Ovary (tissue), 10 donors: ENCODE measurements at places on chromosomes 12 and 14.

- no peaks in the 10 kb centered on the region for H3K36me3 ChIP-seq
- DNase-seq, result no peak
- no peak overlapping the region for H3K4me3 ChIP-seq
- peaks cover 13% of the 10 kb centered on the region for H3K4me1 ChIP-seq
- no peaks in the 10 kb centered on the region for H3K27me3 ChIP-seq
- H3K27ac ChIP-seq, result no peak overlapping the region
These were observed 13.3 kb downstream of the DICER1 start for GRCh38 chr14:95143808-95144620.

GRCh38 chr12:121454921-121455320 lies 55.0 kb downstream of the RNF34 start:
- H3K27me3 ChIP-seq, result no peaks in the 10 kb centered on the region
- H3K4me3 ChIP-seq, result no peak overlapping the region
- DNase-seq, result no peak
- H3K36me3 ChIP-seq, result no peaks in the 10 kb centered on the region
- H3K4me1 ChIP-seq, result peaks cover 7% of the 10 kb centered on the region

DNA sequence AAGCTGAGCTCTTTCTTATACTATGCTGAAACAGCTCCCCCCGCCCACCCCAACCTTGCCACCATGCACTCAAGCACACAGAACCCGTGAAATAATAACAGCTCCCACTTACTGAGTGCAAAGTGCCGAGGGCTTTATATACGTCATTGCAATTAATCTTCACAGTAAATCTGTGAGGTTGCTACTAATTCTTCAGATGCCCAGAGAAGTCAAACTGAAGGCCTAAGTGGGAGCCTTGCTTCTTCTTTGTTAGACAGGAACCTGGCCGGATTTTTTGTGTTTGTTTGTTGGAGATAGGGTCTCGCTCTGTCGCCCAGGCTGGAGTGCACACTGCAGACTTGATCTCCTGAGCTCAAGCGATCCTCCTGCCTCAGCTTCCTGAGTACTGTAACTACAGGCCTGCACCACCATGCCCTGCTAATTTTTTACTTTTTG lies 34.0 kb downstream of the VCPKMT start:
- no peaks in the 10 kb centered on the region for H3K4me1 ChIP-seq
- DNase-seq, result no peak
- H3K4me3 ChIP-seq, result no peak overlapping the region
- H3K36me3 ChIP-seq, result no peaks in the 10 kb centered on the region

DNA sequence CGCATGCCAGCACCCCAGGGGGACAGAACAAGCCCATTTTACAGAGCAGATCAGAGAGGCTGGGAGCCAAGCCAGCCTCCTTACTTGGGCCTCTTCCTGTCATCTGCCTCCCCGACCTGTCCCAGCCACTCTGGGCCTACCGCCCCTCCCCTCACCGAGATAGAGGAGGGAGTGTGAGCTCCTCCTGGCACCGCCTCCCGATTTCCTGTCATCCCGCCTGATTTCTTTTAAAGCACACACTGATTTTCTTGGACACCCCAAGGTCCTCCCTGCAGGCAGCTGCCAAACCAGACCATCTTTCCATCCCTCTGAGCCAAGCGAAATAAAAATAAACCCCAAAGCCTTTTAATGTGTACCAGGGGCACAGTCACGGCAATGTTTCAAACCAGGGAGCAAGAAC lies 108.4 kb downstream of the RFLNA start:
- no peaks in the 10 kb centered on the region for H3K36me3 ChIP-seq
- no peak for DNase-seq
- peaks cover 13% of the 10 kb centered on the region for H3K4me1 ChIP-seq
- H3K27ac ChIP-seq, result peak overlapping the region; percentile 54
- no peaks in the 10 kb centered on the region for H3K27me3 ChIP-seq

DNA sequence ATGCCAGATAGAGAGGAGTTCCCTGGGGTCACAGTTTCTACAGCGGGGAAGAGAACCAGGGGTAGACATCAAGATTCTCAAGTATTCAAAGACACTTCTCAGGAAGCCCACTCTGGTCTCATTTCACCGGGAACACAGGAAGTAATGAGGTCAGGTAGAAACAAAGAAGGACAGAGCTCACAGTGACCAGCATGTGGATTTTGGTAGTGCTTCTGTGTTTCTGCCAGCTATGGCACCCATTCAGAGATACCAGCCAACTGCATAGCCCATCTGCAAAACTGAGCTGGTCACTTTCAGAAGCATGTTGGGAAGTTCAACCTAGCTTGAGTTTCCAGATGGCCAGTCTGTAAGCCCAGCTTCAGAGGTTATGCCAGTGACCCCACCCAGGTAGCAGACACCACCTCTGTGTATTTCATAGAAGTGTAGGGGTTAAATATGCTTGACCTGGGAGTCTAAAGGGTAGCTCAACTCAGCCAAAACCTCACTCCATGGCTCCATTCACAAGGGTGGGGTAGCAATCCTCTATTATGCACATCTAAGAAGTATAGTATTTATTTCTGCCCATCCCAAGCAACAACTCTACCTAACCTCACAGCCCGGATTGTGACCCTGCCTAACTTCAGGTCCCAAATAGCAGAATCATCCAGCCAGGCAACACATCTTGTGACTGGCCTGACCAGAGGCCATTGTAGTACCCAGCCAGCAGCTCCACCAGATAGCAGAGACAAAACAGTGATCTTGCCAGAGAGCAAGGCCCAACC lies 33.9 kb downstream of the A2M start:
- no peaks in the 10 kb centered on the region for H3K4me1 ChIP-seq
- no peak for DNase-seq
- no peak overlapping the region for H3K27ac ChIP-seq
- no peaks in the 10 kb centered on the region for H3K36me3 ChIP-seq
- H3K4me3 ChIP-seq, result no peak overlapping the region

- H3K4me1 ChIP-seq, result no peaks in the 10 kb centered on the region
- H3K4me3 ChIP-seq, result no peak overlapping the region
- no peak for DNase-seq
- H3K36me3 ChIP-seq, result no peaks in the 10 kb centered on the region
- no peak overlapping the region for H3K27ac ChIP-seq
These were observed 386.7 kb downstream of the LRIG3 start for GRCh38 chr12:58533652-58534051.

- H3K4me3 ChIP-seq, result no peak overlapping the region
- no peak overlapping the region for H3K27ac ChIP-seq
- H3K36me3 ChIP-seq, result no peaks in the 10 kb centered on the region
- no peaks in the 10 kb centered on the region for H3K27me3 ChIP-seq
These were observed 20.7 kb downstream of the C12orf42 start for GRCh38 chr12:103475073-103475472.

GRCh38 chr12:125989696-125990095 lies 924.5 kb downstream of the AACS start:
- H3K4me1 ChIP-seq, result no peaks in the 10 kb centered on the region
- H3K36me3 ChIP-seq, result no peaks in the 10 kb centered on the region
- no peak overlapping the region for H3K4me3 ChIP-seq
- no peaks in the 10 kb centered on the region for H3K27me3 ChIP-seq

- no peak for DNase-seq
- H3K27ac ChIP-seq, result no peak overlapping the region
- no peak overlapping the region for H3K4me3 ChIP-seq
- H3K27me3 ChIP-seq, result no peaks in the 10 kb centered on the region
These were observed 53.5 kb downstream of the ADGRD1 start for GRCh38 chr12:131007031-131007739.

DNA sequence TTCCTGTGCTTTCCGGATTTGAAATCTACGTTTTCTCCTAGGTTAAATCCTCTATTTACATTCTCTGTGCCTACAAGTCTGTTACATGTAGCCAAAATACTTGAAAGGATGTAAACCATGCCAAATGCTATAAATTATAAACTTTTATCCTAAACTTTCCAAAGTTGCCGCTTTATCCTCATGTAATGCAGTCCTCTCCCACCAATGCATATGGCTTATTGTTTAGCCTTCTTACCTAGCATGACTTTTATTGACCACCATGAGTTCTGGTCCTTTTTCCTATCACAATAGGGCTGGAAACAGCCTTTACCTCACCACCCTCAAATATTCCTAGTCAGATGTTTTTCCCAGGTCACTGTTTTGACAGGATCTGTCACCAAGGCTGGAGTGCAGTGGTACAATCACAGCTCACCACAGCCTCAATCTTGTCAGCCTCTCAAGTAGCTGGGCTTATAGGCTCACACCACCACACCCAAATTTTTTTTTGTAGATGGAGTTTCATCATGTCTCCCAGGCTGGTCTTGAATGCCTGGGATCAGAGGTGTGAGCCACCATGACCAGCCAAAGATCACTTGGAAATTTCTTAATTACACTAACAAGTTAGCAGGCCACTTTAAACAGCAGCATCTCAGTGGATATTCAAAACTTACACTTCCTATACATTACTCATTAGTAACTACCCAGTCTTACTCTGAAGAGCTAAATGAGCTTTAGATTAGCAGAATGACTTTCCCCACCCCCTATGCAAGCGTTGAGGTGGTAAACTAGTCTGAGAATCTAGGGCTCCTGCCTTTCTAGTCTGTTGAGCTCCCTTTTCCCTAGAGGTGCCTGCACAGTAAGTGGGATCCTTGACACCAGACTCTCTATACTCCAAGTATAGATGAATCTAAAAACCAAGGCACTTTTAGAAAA lies 4.1 kb downstream of the TUBA1B start:
- H3K27me3 ChIP-seq, result no peaks in the 10 kb centered on the region
- no peak overlapping the region for H3K4me3 ChIP-seq
- no peaks in the 10 kb centered on the region for H3K36me3 ChIP-seq
- peaks cover 3% of the 10 kb centered on the region for H3K4me1 ChIP-seq
- H3K27ac ChIP-seq, result no peak overlapping the region

- H3K36me3 ChIP-seq, result no peaks in the 10 kb centered on the region
- H3K27ac ChIP-seq, result no peak overlapping the region
- H3K4me1 ChIP-seq, result no peaks in the 10 kb centered on the region
- DNase-seq, result no peak
- no peaks in the 10 kb centered on the region for H3K27me3 ChIP-seq
- no peak overlapping the region for H3K4me3 ChIP-seq
These were observed 11.8 kb downstream of the ALG10B start for GRCh38 chr12:38328306-38328895.

GRCh38 chr12:117563007-117563406 lies 201.6 kb upstream of the NOS1 start:
- H3K36me3 ChIP-seq, result no peaks in the 10 kb centered on the region
- no peaks in the 10 kb centered on the region for H3K27me3 ChIP-seq
- DNase-seq, result no peak
- H3K27ac ChIP-seq, result no peak overlapping the region
- no peaks in the 10 kb centered on the region for H3K4me1 ChIP-seq

DNA sequence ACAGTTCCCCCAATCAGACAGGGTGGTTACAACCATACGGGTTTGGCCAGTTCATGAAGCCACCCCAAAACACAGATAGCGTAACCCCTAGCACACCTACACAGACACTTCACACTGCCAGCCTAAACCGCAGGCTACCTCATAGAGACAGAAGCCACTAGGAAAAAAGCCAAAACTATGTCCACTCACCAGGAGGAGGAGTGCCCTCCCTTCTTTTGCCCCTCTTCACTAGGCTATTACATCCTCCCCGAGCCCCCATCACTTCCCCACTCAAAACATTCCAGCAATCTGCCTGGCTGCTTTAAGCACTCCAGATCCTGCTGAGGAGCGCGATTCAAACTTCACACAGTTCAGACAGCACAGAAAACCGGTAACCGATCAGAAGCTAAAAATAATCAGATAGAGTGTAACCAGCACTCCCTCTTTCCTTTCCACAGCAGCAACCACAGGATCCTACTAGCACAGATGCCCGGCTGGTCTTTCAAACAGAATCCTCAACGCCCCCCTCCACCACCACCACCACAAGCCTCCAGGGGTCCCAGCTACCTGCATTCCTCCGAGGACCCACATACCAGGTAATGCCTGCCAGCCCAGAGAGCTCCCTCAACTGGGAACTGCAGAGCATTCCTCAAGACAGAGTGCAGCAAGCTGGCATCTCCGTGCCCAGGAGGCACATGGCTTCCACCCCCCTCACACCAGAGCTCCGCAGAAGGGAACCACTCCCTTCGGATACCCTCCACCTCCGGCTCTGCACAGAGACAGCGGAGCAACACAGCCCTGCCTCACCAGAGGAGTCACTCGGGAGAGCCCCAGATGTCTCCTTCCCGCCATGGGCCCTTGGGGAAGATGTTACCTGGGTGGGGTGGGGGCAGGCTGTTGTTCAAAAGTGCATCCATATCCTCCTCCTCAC lies 1.5 kb downstream of the CHD4 start:
- H3K36me3 ChIP-seq, result no peaks in the 10 kb centered on the region
- peak overlapping the region; percentile 98 for H3K4me3 ChIP-seq
- H3K4me1 ChIP-seq, result peaks cover 23% of the 10 kb centered on the region
- peak overlapping the region; percentile 97 for H3K27ac ChIP-seq
- no peak for DNase-seq

- H3K4me1 ChIP-seq, result no peaks in the 10 kb centered on the region
- no peaks in the 10 kb centered on the region for H3K36me3 ChIP-seq
- no peak for DNase-seq
- H3K4me3 ChIP-seq, result no peak overlapping the region
These were observed 92.0 kb downstream of the TBX5 start for GRCh38 chr12:114313910-114314309.

DNA sequence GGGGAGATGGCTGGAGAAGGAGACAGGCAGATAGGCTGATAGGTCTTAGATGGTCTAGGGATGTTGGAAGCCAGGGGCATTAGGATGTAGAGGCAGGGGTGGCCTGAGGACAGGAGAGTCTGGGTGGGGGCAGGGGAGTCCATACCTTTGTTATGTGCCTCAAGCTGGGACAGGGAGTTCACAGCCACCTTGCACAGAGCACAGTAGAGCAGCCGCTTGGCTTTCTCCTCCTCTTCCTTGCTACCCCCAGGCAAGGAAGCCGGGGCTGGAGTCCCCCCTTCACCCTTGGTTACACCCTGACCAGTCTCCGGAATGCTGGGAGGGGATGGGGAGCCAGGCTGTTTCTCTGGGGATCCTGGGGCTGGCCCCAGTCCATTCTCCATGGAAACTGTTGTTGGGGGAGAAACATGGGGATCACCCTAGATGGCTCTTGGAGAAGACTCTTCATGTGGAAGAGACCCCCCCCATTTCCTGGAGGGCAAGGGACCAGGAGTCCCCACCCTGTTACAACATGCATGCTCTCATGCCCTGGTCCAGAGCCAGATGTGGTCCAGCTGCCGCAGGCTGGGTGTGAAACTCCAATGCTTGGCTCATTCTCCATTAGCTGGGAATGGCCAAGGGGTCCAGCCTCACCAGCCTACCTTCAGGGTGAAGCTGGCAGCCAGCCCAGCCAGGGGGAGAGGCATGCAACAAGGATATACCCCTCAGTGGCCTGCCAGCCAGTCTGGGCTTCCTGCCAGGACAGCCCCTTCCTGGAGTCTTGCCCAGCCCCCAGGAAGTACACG lies 7.2 kb upstream of the GPR84 start:
- H3K4me1 ChIP-seq, result peaks cover 12% of the 10 kb centered on the region
- DNase-seq, result peak; percentile 82
- H3K36me3 ChIP-seq, result no peaks in the 10 kb centered on the region
- no peaks in the 10 kb centered on the region for H3K27me3 ChIP-seq

GRCh38 chr14:90049390-90049789 lies 12.4 kb upstream of the KCNK13 start:
- H3K4me3 ChIP-seq, result no peak overlapping the region
- no peak for DNase-seq
- no peaks in the 10 kb centered on the region for H3K27me3 ChIP-seq
- no peaks in the 10 kb centered on the region for H3K36me3 ChIP-seq
- H3K27ac ChIP-seq, result no peak overlapping the region

- H3K27ac ChIP-seq, result no peak overlapping the region
- H3K4me3 ChIP-seq, result no peak overlapping the region
- no peaks in the 10 kb centered on the region for H3K4me1 ChIP-seq
- no peaks in the 10 kb centered on the region for H3K36me3 ChIP-seq
- no peaks in the 10 kb centered on the region for H3K27me3 ChIP-seq
- DNase-seq, result no peak
These were observed 33.9 kb downstream of the ARF6 start for GRCh38 chr14:49926803-49927202.

- no peak for DNase-seq
- H3K27me3 ChIP-seq, result no peaks in the 10 kb centered on the region
- no peaks in the 10 kb centered on the region for H3K36me3 ChIP-seq
- no peaks in the 10 kb centered on the region for H3K4me1 ChIP-seq
These were observed 75.9 kb downstream of the TMEM132D start for GRCh38 chr12:129827866-129828384.
